Sigmoid colon (tissue), 7 donors: ENCODE measurements at places on chromosomes 3 and 15. TPM values are rescaled to one million over a fixed set of nuclear protein-coding genes. Genes with fewer than 3 reads are reported as not detected.

Gene STRA6
- not detected for polyA plus RNA-seq

Gene GABRR3
- not detected for polyA plus RNA-seq

Gene CDV3
- polyA plus RNA-seq = 74.2 TPM

Gene DGKG
- polyA plus RNA-seq = 0.69 TPM

Gene LEKR1
- 0.71 TPM for polyA plus RNA-seq

Gene CIDEC
- polyA plus RNA-seq = 71.3 TPM

Gene GOLGA6B
- not detected for polyA plus RNA-seq

Gene OIP5
- 1.8 TPM for polyA plus RNA-seq

Gene PPP2R3A
- 8.1 TPM for polyA plus RNA-seq

Gene SAXO2
- polyA plus RNA-seq = 0.23 TPM

Gene AP4E1
- polyA plus RNA-seq = 4.8 TPM

Gene CCR8
- 0.93 TPM for polyA plus RNA-seq

Gene AMT
- polyA plus RNA-seq = 12.0 TPM

Gene HIGD2B
- polyA plus RNA-seq = not detected

Gene LRTM1
- polyA plus RNA-seq = not detected

Gene PRRT3
- 0.90 TPM for polyA plus RNA-seq

Gene ZSCAN2
- polyA plus RNA-seq = 2.4 TPM

Gene CFAP100
- not detected for polyA plus RNA-seq

Gene IL16
- polyA plus RNA-seq = 52.8 TPM

Gene RAD51
- polyA plus RNA-seq = 4.2 TPM

Gene GAP43
- not detected for polyA plus RNA-seq

Gene HRG
- 0.04 TPM for polyA plus RNA-seq

Gene ACOX2
- polyA plus RNA-seq = 14.2 TPM

Gene ZNF445
- 1.2 TPM for polyA plus RNA-seq

Gene CYP11A1
- 1.2 TPM for polyA plus RNA-seq

Gene RNU5B-1
- not detected for polyA plus RNA-seq

Gene PCSK6
- polyA plus RNA-seq = 10.3 TPM

Gene EIF2A
- 49.3 TPM for polyA plus RNA-seq

Gene PIERCE2
- polyA plus RNA-seq = 24.0 TPM

Gene GCNT3
- 129 TPM for polyA plus RNA-seq

Gene C3orf20
- not detected for polyA plus RNA-seq

Gene GABRB3
- 0.60 TPM for polyA plus RNA-seq

Gene TMEM212
- not detected for polyA plus RNA-seq
